ENCODE measurements at places on chromosomes 4 and X. TPM values are rescaled to one million over a fixed set of nuclear protein-coding genes. Genes with fewer than 3 reads are reported as not detected.

The NMU gene
- total RNA-seq: not detected

The CFI gene
- total RNA-seq: 21.3 TPM

DNA sequence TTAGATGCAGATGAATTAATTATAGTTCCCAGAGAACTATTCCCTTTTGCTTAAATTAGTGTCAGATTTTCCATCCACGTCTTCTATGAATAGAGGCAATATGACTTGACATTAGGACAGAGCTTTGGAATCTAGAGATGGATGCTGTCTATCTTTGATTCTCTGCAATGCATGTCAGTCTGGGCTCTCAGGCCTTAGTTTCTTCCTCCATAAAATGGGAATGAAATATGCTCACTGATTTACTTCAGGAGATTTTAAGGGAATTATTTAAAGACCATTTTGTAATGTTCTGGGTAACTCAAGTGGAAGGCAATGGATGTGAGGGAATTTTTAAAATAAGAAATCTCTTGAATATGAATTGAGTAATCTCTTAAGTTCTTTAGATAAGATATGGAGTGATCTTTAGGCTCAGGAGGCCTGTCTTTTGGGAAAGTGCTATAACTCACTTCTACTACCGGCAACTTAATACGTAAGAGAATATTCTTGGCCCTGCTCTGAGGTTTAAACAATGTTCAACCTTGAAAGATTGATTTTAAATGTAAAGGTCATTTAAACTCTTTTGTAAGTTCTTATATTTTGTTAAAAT is 29.0 kb downstream of the MGST2 start:
- no peak for DNase-seq

The SLC25A53 gene
- 14.9 TPM for total RNA-seq

The ATOH1 gene
- not detected for total RNA-seq

- no peak for DNase-seq
Observed at GRCh38 chr4:145524552-145524951, 42.9 kb downstream of the SMAD1 start.
